ENCODE measurements at places on chromosomes 16 and 17.

- no peak for DNase-seq
These were observed 5.9 kb downstream of the KDM6B start for GRCh38 chr17:7839876-7840261.

DNA sequence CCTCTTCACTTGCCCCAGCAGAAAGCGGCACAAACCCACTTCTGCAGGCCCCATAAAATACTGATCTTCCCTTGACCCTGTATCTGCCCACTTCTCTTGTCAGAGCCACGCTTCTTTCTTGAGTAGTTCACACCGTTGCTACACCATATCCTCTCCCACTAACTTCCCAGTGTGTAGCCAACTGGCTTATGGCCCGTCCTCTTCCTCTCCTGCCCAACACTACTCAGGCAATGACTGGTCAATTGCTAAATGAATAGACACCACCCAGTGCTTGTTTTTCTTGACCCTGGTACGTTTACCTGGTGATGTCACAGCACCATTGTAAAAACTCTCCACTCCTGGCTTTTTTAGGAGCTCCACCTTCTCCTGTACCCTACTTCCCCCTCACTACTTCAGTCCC, 86.9 kb downstream of the NDEL1 start:
- DNase-seq: no peak

GRCh38 chr17:15245054-15245453, 20.1 kb downstream of the PMP22 start:
- no peak for DNase-seq

DNA sequence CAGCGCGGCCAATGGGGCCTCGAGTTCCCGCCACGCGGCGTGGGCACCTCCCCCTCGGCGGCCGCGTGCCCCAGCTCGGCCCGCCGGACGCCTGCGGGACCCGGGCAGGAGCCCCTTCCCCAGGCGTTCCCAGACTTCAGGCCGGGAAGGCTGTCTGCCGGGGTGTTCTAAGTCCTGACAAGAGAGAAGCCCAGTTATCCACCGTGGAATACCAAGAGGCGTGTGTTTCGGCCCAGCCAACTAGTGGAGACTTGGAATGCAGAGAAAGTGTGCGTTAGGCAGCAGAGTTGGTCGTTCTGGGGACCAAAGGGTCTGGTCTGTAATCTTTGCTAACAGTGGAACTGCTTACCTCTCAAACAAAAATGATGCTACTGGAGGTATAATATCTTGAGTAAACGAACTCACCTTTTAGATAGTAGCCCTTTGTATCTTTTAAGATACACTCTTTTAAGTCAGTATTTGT, 251 bp upstream of the HSF5 start:
- no peak for DNase-seq

DNA sequence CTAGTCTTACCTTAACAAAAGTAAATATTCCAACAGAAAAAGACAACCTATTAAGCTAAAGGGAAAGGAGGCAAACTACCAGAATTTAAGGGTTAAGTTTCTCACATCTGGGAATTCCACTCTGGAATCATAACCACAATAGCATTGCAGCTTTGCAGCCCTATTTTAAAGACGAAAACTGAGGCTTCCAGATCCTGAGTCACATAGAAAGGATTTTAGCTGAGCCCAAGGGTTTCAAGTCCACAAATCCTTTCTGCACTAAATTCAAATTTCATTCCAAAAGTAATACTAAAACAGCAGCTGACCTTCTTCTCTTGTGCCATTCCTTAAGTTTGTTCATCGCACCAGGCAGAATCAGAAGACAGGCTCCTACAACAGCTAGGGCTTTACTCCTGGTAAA, 17.8 kb downstream of the XYLT1 start:
- no peak for DNase-seq

DNA sequence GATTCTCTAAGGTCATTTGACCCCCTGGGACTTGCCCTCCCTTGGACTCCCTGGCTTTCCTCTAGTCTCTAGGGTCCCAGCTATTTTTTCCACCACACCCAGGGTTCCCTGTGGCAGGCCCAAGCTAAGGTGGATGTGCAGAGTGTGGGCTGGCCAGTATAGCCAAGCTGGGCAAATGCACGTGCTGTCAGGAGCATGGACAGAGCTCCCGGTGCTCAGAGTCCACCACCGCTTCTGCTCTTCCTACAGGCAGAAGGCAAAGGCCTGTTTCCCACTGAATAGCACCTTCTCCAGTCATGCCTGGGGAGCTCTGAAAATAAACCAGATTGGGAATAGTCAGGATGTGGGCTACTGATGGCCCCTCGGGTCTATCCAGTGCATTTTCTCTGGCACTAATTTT, 53.3 kb downstream of the GNAO1 start:
- DNase-seq: no peak

- DNase-seq: no peak
These were observed 436.7 kb downstream of the NPIPA7 start for GRCh38 chr16:16815641-16816040.

DNA sequence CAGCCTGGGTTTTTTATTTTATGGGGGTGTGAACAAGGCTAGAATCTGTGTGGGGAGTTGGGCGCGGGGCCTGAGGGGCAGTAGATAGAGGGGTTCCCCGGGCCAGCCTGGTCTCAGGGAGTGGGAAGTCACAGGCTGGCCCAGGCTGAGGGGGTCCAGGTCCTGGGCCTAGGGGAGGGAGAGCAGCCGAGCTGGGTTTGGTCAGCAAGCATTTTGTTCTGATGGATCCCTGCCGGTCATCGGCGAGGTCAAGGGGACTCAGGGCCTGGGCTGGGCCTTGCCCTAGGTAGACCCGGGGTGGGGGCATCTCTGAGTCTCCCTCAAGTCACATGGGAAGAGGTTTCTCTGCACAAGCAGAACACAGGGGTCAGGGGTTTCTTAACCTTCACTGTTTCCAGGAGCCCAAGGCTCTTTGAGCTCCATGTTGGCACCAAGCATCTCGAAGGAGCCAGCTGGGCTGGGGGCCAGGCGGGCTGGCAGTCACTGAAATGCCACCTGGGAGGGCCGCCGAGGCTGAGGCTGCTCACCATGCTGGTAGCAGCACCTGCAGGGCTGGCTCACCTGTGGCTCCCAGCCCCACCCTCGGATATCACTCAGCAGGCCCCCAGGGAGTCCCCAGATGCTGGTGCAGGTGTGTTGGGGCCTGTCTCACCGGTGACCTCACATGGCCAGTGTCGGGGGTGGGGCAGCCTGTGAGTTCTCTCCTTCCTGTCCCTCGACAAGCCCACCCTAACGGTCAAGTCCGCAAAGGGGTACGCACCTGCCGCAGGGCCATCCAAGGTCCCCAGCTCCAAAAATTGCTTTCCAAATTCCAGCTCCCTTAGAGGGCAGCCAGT, 41.0 kb downstream of the SLC7A5 start:
- no peak for DNase-seq

All from pulmonary artery endothelial cell (primary cell).